ENCODE measurements at places on chromosomes 4 and X.

DNA sequence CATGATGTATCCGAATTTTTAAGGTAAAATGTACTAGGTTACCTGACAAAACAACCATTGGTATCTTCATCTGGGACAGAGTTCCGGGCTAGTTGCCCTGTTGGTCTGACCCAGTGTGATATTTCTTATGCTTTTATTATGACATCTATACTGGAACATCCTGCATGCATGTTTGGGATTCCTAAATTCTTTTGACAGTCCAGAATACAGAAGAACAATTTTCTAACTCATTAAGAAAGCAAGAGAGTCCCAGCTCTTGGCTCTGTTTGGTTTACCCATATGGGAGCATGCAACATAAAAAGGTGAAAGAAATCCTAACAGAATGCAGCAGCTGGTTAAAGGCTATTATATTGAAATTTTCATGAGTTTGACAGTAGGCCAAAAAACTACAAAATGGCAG lies 247.7 kb upstream of the FTHL17 start:
- DNase-seq = no peak

- no peak for DNase-seq
Observed at GRCh38 chr4:40730091-40730679, 19.6 kb upstream of the NSUN7 start.

DNA sequence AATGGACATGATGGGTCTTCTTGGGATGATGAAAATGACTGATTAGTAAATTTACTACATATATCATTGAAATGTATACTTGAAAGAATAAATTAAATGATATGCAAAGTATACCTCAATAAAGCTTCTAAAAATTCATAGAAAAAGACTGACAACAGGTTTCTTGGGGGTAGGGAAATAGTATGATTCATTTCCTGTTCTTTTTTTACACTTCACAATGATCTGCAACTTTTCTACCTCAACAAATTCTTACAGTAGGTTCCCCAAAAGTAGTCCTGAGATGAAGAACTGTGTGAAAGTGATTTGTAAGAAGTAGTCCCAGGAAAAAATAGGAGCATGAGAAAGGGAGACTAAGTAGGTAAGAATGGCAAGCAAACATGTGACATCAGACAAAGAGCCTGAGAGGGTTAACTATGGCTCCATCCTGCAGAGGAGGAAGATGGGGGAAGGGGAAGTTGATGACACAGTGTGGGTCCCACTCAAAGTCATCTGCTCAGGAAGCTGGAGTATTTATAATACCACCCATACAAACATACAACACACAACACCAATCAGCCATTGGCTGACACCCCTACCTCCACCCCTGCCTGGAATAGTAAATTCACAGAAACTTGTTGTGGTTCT lies 73.9 kb downstream of the ARHGAP6 start:
- DNase-seq = no peak

DNA sequence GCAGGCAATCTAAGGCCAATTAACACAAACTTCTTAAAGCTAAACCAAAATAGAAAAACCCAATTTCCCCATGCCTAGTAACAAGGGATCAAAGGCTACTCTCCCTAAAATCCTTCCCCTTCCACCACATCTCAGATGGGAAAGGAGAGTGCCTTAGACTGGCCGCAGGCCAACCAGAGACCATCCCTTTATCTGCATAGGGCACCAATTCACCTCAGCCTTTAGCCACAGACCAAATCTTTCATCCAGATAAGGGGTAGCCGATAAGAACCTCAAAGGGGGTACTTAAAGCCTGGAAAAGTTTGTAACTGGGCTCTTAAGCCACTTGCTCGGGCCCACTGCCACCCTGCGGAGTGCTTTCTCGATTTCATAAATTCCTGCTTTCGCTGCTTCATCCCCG lies 68.3 kb downstream of the TEX13C start:
- DNase-seq = no peak

DNA sequence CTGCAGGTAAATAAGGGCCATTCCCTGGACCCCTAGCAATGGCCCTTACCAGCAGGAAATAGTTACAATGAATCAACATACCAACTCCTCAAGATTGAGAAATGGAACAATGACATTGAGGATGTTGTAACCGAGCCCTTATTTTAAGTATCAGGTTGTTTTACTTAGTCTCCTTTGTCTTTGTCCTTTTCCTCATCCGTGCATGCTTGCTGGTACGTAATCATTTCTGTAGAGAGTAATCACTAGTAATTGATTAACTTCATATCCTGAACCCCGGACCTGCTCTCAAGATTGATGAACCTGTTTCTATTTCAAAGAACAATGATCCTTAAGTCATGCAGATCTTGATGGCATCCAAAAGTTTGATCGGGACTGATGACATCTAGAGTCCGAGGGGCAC lies 98.6 kb upstream of the LANCL3 start:
- no peak for DNase-seq

DNA sequence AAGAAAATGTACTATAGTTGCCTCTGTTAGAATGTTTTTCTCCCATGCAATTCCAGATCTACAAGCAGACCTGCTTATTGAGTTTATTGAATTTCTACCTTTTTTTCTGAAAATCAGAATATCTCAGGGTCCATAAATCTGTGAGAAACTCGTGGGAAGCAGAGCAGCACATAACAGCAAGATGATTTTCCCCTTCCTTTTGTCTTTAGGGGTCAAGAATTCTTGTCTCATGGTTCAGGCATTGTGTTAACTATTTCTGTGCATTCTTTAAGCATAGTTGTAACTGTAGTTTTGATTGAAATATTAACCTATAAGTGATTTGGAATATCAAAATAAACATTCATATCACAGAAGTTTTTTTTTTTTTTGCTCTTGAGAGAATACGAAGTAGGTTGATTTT lies 11.4 kb downstream of the EDNRA start:
- no peak for DNase-seq

DNA sequence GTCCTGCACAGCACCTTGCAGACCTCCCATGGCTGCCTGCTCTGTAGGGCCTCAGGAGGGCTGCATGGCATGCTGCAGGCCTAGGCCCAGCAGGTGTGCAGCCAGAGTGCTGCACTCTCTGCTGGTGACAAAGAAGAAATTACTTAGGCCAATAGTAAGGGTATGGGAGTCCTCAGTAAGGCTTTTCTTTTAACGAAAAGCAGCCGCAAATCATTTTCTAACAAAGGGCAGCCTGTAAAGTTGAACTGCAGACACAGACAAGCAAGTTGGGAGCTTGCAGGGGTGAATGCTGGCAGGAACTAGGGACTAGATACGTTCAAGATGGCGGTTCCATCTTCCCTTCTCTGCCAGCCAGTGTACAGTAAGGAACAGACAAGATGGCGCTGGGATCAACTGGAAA lies 22.4 kb upstream of the UBA6 start:
- no peak for DNase-seq

DNA sequence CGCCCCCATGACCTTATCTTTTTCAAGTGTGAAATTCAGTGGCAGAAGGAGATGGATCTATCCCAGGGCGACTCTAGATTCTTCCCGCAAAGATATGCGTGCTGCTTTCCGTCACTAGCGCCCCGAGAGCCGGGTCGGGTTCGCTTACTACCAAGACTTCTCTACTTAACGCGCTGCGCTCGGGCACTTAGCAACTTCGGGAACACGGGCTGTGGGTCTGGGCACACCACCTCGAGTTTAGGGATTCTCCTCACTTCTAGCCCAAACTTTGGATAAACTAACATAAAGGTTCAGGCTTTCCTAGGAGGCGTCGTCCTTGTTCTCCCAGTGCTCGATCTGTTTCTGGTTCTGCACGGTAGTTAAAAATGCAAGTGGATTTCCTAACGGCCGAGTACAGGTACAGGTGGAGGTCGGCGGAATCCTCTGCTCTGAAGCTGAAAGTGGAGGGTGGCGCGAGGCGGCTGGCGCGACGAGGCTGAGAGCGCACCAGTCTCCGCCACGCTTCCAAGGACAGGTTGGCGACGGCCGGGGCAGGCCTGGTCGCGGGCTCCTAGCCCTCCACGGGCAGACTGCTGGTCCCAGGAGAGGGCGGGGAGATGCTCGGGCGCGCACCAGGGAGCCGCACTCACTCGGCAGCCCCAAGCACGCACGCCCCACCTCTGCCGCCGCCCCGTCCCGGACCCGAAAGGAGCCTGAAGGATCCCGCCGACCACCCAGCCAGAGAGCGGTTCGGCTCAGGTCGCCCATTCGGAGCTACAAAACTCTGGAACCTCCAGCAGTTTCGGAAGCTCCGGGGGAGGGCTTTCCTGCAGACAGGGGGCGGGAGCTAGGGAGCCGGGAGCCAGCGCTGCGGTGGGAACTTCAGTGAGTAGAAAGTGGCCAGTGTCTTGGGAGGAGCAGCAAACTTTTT lies 100.8 kb upstream of the TENM3 start:
- no peak for DNase-seq

DNA sequence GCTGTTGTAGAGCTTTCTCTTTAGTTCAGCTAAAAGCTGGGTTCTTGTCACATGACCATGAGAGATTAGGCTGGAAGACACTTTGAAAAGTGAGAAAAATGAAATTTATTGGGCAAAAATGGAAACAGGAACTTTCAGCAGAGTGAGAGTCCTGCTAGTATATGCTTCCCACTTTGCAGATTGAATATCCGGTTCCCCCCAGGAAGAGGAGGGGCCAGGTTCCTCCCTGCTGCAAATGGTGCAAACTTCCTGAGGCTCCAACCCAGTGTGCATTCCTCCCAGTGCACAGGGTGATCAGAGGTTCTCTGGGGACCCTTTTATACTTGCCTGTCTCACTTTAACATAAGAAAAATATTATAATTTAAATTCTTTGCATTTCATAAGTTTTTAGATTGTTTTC lies 119.9 kb upstream of the SPIN4 start:
- no peak for DNase-seq

DNA sequence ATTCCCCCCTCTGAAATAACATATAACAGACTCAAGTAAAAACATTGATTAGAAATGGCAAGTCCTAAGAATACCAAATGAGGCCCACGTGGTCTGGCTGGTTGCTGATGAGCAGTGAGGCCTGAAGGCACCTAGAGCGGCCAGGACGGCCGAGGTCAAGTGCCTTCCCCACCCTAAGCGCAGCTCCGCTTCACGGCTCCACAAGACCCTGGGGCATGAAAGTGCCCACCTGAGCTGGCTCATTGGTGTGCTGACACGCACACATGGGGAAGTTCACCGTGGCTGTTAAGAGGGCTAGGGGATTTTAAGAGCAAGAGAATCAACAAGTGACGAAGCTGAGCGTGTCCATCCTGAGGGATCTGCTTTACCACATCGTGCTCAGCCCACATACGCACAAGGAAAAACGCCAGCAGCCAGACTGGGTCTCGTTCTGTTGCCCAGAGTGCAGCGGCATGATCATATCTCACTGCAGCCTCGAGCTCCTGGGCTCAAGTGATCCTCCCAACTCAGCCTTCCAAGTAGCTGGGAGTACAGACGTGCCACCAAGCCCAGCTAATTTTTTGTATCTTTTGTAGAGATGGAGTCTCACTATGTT lies 22.4 kb downstream of the DCTD start:
- no peak for DNase-seq

DNA sequence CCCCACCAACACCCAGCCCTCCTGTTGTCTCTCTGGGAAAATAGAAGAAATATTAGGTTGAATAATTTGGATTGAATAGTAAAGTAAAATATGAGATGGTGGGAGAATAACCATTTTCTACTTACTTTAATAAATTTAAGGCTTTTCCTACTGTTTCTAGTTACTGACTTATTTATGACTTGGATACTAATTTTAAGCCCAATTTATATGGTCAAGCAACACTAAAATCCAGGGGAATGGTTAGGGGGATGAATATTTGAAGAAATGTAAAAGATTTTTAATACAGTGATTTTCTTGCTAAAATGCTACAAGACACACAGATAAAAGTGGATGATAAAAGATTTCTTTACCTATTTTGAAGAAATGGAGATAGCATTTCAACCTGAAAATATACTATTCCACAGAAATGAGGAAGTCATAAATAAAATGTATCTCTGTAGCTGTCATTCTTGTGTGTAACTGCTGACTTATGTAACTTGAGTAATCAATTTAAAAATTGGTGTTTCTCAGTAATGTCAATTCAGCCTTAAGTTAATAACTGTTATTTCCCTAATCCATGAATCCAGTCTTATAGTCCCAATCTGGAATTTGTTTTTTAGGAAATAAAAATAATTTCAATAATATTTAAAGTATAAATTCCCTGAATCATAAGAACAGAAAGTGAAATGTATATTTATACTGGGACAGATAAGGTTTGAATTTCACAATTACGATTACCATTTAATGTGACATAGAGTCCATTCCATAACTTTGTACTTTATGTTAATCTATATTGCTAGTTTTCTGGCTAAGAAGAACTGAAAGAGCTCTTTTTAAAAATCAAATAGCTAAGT lies 24.3 kb upstream of the IL2 start:
- no peak for DNase-seq

GRCh38 chr4:98517218-98518021 lies 141.0 kb downstream of the TSPAN5 start:
- no peak for DNase-seq

DNA sequence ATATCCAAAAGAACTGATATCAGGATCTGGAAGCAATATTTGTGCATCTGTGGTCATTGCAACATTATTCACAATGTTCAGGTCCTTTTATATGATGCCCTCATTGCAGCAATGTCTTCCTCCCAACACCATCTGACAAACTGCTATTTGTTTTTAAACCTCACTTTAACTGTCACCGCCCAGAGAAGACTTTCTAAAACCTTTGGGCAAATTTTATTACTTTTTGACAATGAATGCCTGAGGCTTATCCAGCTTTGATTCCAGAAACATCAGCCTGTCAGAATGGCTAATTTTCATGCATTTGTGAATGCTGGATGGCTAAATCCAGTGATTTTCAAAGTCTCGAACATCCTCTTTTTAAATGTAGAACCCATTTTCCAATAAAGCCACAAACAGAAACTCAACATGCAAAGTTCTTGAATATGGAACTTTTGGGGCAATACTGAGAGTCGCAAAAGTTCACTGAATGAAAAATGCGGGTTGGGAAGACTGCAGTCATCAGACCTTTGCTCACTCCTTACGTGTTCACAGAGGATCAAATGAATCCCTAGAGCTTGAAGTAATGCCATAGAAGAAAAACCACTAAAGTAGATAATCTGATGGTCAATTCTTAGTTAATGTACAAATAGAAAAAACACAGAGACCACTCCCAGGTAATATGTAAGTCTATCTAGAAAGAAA lies 10.5 kb downstream of the FGB start:
- no peak for DNase-seq

GRCh38 chr4:186201535-186202230 lies 10.3 kb downstream of the CYP4V2 start:
- DNase-seq = no peak

DNA sequence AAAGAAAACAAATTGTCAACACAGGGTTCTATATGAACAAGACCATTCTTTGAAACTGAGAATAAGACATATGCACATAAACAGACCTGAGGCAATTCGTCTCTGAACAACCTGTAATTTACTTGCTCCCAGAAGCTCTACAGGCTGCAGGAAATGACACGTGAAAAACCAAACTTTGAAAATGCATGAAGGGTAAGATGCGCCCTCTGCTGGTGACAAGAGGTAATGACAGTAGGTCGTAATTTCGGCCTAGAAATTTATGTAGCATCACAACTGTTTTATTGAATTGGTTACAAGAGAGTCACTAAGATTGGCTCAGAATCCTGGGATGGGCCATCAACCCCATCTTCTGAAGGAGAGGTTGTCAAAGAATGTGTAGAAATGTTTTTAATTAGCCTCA lies 276.5 kb downstream of the PPP4R3C start:
- DNase-seq = no peak

Measured in head of caudate nucleus (tissue), 42 donors.